ENCODE measurements at places on chromosomes 4 and X.

DNA sequence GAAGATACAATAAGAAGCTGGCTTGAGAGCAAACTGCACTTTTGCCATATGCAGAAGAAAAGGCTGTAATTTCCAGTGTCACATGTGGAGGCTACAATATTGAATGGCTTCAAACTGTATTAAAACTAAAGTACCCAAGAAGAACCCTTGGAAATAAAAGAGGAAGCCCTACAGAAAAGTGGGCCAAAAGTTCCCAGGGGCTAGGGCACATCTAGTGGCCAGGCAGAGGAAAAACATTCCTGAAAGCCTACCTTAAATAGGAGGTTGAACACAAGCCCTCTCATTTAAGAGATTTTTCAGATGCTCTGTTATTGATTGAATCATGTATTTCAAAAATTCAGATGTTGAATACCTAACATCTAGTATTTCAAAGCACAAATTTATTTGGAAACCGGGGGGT lies 40.6 kb upstream of the PRDX4 start:
- DNase-seq = no peak

DNA sequence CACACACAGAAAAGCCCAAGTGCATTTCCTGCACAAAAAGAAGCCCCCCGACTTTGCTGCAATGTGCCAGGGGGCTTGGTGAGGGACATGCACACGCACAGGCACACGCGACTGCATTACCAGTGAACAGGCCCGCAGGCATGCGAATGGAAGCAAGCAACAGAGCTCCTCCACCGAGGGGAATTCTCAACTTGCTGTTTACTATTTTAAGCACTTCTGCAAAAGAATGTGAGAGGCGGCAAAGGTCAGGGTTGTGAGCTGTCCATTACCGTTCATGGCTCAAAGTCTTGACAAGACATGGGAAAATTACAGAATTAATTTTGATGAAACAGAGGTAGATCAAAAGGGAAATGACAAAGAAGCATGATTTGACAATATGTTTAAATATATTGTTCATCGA lies 342.5 kb upstream of the NOCT start:
- DNase-seq = no peak

DNA sequence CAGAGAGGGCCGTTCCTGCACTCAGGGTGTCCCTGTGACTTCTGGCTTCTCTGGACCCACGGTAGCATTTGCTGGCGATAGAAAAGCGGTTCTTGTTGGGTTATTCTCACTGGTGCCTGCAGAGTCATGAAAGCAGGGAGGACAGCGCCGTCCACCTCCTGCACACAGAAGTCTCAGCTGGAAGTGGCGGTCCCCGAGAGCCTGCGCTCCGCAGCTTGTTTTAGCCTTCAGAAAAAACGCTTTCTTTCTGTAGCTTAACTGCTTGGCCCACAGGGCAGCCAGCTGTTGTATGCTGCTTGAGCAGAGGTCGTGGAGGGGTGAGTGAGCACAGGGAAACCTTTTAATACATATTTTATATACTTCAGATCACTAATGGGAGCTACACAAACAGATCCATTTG lies 400.7 kb upstream of the FAT1 start:
- DNase-seq = no peak

DNA sequence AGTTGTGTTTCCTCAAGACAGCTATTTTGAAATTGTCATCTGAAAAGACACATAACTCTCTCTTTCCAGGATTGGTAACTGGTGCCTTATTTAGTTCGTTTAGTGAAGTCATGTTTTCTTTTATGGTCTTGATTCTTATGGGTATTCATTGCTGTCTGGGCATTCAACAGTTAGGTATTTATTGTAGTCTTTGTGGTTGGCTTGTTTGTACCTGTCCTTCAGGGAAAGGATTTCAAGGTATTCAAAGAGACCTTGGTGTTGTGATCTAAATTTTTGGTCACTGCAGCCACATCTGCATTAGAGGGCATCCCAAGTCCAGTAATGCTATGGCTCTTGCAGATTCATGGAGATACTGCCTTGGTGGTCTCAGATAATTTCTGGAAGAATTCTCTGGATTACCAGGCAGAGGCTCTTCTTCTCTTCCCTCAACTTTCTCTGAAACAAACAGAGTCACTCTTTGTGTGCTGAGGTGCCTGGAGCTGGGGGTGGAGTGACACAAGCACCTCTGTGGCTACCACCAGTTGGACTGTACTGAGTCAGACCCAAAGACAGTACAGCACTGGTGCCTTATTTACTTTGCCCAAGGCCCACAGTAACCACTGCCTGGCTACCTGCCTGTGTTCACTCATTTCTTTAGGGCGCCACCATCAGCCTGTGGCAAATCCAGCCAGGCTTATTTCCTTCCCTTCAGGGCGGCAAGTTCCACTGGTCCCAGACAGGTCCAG lies 620.4 kb downstream of the KCNIP4 start:
- no peak for DNase-seq

- DNase-seq = no peak
These were observed 8.7 kb upstream of the GABRE start for GRCh38 chrX:151983186-151983585.

GRCh38 chr4:125434136-125434535 lies 119.4 kb downstream of the FAT4 start:
- DNase-seq = no peak

- no peak for DNase-seq
These were observed 104.0 kb upstream of the ARHGEF9 start for GRCh38 chrX:63889001-63889400.

GRCh38 chr4:67403342-67403741 lies 142.0 kb downstream of the CENPC start:
- no peak for DNase-seq

GRCh38 chr4:48891028-48891619 lies 15.4 kb downstream of the OCIAD2 start:
- DNase-seq = no peak

- no peak for DNase-seq
These were observed 186.8 kb upstream of the PABPC4L start for GRCh38 chr4:134388351-134388750.

DNA sequence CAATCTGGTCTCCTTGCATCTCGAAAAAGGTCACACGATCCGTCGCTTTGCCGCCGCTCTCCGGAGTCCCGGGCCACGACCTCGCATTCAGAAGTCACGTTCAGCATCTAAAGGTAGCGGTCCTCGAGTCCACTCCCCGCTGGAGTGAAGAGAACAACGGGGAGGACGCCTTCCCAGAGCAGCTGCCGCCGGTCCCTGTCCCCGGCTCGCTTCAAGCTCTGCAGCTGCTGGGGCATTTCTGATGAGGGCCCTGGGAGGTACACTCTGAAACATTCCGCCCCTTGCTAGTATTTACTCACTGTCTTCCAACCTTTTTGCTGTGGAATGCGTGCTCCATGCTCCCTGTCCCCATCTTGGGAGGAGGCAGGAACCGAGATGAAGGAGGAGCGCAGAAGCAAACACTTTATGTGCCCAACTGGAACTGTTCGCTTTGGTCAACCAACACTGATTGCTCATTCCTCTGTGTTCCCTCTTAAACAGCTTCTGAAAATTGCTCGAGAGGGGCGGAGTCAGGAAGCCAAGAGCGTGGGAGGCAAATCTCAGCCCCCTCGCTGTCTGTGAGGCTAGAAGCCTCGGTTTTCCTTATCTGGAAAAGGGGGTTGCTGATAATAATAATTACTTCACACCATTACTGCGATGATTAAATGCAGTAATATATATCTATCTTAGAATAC lies 6.4 kb upstream of the VAMP7 start:
- DNase-seq = peak; percentile 33

DNA sequence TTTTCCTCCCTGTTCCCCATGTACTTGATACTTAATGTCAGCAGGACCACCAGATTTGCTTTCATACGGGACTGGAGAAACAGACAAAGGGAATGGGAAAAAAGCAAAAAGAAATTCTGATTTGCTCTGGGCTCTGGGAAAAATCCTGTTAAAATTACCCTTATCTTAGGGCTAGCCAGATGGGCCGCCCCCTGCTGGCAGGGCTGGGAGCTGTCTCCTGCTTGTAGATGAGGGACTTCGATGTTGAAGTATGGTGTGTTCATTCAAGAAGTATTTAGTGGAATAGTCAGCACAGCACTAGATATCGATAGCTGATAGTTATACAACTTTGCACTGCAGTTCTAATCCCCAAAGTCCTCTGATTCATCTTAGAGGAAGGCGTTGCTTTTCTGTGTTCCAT lies 45.8 kb downstream of the BCORL1 start:
- peak; percentile 68 for DNase-seq

DNA sequence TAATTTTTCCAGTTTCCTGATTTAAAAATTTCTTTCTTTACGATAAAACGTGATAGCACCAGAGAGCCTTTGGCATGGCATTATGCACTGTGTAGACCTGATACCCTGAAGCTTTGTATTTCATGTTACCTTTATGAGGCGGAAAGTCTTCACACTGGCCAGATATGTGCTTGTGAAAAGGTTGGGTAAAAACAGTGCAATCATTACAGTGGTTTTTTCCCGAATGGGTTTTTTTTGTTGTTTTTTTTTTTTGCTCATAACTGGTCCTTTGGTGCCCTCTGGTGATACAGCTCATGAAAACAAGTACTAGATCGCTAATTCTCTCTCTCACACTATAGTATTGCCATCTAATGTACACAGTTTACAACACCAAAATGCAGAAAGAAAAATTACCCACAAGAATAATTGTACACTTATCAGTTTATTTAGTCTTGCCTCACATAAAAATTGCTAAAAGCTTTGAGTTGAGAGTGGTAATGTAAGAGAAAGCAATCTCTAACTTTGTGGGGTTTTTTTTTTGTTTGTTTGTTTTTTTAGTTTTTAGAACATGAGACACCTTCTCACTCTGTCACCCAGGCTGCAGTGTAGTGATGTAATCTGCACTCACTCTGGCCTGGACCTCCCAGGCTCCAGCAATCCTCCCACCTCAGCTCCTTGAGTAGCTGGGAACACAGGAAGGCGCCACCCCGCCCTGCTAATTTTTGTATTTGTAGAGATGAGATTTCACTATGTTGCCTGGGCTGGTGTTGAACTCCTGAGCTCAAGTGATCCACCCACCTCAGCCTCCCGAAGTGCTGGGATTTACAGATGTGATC lies 21.3 kb downstream of the SPCS3 start:
- no peak for DNase-seq

DNA sequence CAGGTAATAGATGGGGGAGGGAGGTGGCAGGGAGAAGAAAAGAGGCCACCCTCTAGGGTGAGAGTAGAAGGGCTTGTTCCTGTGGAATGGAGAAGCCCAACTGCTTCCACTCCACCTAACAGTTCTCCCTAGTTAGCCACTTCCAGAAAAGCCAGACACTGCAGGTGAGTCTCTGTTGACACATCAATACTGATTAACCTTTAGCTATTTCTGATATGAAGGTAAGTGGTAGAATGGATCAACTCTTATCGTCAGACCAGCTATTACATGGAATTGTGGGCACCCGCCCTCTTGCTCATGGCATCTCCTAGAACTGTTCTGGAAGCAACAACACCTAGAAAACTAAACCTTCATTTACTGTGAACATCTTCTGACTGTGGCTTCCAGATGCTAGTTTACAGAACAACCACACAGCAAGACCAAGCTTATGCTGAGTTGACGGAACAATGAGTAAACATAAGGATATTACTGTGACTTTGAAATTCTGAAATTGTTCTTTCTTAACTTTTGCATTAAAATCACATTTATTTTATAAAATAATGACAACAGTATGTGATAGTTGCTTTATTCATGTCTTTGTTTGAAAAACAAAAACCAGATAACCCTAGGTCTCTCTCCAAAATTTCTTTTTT lies 44.7 kb downstream of the ANXA3 start:
- no peak for DNase-seq

- DNase-seq = no peak
These were observed 77.5 kb downstream of the IRF2 start for GRCh38 chr4:184396570-184397515.

GRCh38 chr4:125727931-125728330 lies 413.2 kb downstream of the FAT4 start:
- DNase-seq = no peak

GRCh38 chrX:43557792-43558191 lies 98.3 kb upstream of the MAOA start:
- peak; percentile 53 for DNase-seq

DNA sequence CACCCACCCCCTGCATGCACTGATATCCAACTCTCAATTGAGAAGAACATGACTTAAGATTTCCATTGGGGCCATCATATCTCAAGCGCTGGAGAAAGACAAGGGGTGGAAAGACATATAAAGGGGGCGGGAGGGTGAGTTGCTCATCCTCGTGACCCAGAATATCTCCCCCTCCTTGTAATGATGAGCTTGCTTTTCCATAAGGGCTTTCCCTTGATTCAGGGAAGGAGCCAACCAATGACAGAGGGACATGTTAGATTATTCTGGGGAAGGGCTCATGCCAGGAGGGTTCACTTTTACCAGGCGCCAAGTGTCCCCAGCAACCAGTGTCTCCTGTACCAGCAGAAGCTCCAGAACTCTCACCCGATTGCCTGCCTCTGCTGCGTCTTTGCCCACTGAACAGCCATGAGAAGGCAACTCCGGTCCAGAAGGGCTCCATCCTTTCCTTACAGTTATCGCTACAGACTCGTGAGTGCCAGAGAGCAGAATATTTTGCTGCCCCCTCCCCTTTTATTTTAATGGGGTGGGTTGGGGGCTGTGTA lies at the start of gene ATP1B4:
ATP1B4 (plus strand) TSS at position 326 of the 542 bp plus-strand sequence; CDS start at position 406, 80 bp downstream.
- DNase-seq = no peak

DNA sequence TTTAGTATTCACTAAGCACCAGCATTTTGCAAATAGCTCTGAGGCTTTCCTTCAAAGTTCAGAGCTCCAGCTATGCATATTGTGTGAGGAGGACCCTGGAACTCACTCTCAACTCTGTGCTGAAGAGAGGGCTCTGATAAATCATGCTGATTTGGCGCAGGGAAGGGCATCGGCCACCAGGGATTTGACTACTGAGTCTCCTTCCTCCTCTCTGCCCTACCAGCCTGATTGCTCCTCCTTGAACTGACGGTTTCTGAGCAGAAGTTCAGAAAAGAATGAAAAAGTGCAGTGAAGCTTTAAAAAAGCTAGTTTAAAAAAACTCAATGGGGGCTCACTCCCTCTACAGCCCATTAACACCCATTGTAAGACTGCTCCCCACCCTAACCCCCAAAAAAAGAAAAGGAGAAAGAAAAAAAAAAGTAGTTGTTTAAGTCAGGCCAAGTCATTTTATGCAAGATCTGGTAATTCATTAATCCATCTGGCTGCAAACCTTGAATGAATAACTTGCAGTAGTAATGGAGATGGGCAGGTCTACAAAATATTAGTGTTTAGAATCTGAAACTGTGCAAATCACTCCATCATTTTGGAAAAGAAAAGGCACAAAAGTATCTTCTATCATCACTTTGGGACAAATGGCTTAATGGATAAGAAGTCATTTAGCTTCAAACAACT lies 13.3 kb downstream of the PPARGC1A start:
- DNase-seq = no peak
